Activated CD4-positive, alpha-beta T cell treated with anti-CD3 and anti-CD28 coated beads, Interleukin-2, Interleukin-6, amounts not matched to agents 100 ng/mL and 50 ng/mL, durations not matched to agents 16 hours and 8 hours (primary cell): ENCODE measurements at places on chromosomes 5 and 9.
A peak's percentile ranks its signal among the peaks of the same experiment; 100 is the strongest.

DNA sequence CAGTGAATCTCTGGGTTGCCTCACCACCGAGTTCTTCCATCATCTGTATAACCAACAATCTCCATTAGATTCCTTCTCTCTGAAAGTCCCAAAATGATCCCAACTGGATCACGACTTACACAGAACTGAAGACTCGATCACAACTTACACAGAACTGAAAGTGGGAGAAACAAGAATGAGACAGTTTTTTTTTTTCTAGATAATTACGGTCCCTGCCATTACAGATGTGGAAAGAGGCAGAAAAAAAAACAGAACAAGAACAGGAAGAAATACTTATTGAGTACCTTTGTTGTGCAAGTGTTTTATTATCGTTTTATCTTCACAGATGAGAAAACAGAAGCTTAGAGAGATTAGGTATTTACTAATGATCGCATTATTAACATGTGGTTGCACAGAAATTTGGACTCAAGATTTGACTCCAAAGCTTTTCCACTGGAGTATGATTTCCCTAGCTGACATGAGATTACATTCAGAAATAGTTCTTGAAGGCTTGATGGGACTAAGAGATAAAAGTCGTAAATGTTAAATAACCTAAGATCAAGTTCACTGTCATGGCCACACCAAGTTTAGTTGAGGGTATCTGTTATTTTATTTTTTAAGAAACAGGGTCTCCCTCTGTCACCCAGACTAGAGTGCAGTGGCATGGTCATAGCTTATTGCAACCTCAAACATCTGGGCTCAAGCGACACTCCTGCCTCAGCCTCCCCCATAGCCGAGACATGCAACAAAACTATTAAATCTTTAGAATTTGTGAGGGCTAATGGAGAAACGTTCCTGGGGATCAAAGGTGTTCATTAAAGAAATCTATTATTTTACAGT is 8.9 kb downstream of the PLK2 start:
- no peak for DNase-seq

DNA sequence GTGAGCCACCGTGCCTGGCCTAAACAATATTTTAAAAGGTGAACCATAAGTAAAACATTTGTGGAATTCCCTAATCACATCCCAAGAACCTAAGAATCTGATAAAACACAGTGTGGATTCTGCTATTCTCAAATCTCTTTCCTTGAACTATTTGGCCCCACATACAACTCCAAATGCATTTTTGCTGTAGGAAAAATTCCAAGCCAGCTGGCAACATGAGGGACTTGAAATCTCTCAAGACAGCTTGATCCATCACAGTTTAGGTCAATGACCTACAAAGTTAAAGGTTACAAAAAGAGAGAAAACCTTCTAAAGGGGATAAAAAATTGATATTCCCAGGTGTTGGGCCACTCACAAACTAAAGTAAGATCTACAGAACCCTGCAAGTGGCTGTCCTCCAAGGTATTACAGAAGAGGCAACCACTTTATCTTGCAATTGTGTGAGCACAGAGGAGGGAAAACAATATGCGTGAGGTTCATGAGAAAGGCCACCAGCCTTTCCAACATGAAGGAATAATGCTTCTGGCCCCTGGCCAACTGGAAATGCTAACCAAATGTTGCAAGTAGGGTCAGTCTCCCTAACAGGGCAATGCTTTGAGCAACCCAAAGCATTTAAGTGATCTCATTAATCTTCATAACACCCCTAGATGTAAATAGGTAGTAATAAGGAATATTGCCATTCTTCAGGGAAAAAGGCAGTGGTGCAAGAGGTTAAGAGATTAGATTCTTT is 221.4 kb downstream of the SEMA5A start:
- DNase-seq = no peak

DNA sequence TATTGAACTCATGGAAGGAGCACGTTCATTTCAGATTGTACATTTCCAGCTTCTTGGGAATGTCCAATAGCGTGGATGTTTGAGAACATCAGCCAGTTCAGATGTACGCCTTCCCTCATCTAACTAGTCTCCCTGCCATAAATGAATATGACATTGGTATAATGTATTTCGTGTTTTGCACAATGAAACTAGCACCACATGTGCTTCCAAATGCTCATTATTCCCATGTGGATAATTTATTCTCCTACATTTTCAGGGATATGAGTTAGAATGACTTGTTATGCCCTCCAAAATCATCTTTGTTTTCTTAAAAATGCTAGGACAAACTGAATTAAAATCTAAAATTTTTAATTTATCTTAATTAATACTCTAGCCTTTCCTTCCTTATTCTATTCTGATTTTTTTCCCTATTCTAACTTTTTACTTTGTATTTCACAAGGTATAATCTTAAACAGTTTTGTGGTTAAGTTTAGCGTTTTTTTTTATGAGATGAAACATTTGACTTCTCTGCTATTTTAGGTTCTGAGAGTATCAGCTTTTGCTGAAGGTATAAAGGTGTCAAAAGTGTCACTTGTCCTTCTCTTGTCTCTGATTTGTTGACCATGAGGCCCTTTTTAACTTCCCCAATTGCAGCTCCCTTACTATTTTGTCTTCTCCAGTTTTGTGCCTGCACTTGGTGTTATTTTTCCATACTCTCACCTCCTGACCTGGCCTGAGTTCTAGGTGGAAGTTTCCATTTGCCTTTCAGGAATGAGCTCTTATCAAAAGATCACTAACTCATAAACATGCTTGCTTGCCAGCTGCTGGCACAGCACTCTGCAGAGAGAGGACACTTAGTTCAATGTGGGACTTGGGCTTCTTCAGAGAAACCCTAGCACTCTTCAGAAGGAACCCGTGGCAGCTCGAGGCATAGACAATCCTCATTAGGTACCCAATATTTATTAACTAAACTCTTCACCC is 106.8 kb downstream of the FRMD3 start:
- no peak for DNase-seq

DNA sequence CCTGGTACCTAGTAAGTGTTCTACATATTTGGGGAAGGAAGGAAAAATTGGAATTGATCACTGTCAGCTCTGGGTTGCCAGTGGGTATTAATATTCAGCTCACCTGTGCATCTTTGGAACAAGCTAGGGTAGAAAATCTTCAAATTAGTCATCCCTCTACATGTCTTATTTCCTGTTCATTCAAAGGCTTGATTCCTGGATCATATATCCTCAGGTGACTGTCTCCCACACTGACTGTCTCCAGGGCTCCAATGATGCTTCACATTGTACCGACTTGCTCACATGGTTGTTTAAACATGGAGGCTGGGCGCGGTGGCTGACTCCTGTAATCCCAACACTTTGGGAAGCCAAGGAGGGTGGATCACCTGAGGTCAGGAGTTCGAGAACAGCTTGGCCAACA is 11.6 kb upstream of the SUSD1 start:
- DNase-seq = no peak

- no peak for DNase-seq
Observed at GRCh38 chr9:88077071-88077617, 61.1 kb downstream of the SPATA31C2 start.

DNA sequence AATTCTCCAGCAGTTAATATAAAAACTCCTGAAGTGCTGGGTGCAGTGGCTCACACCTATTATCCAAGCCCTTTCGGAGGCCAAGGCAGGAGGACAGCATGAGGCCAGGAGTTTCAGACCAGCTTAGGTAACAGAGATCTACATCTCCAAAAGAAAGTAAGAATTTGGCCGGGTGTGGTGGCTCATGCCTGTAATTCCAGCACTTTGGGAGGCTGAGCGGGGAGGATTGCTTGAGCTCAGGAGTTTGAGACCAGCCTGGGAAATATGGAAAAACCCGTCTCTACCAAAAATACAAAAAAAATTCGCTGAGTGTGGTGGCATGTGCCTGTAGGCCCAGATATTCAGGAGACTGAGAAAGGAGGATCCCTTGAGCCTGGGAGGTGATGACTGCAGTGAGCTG is 6.7 kb upstream of the GPBP1 start:
- DNase-seq = no peak

DNA sequence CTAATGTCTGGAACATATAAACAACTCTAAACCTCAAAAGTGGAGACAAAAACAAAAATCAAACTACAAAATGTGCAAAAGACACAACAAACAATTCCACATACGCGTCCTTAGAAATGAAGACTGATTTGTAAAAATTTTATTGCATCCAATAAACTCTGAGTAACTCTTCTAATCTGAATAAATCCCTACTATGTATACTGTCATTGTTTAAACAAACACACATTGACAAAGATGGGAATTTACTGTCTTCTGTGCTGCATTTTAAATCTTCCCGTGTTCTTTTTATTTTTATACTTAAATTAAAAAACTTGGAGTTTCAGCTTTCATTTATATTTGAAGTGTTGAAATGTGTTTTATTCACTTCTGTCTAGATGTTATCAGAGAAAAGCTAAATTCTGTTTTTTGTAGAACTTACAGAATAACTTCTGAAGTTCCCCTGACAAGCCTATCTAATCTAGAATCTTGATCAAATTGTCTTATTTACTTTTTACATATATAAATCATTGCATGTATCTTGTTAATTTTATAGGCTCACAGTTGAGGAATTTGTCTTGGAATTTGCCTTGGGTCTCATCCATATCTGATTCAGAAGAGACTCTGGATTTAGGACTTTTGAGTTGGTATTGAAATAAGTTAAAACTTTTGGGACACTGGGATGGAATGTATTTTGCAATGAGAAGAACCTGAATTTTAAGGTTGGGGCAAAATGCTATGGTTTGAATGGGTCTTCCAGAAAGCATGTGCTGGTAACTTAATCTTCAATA is 2064.4 kb upstream of the C9orf72 start:
- DNase-seq = no peak

DNA sequence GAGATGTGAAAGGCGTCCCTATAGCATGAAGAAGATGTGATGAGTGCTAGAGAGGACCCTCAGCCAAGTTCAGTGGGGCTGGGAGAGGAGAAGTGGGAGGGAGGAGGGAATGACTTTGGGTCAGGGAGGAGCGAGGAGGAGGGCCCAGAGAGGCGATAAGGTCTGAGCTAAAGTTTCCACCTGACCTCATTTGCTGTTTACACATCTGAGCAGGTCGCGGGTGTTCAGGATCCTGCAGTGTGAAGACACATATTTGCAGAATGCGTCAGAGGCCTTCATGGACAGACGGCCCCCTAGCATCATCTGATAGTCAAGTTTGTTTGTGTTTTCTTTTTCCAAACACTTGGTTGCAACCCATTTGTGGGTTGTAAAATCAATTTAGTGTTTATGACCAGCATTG is 18.9 kb upstream of the IGFBPL1 start:
- DNase-seq = no peak

DNA sequence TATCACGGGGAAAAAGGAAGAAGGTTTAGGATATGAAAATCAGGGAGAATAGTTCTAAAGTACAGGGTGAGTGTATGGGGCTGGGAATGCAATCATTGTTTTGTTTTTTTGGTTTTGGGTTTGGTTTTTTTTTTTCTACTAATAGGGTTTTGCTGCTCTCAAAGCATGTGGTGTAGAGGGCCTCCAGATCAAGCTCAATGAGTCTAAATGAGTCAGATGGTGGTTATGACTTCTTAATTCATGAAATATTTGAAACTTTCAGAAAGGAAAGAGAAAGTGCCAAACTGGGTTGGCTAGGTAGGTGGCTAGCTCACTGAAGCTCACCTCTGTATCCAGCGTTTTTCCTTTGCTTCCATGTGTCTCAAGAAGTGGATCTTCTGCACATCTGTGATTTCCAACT is 10.7 kb downstream of the OR1L8 start:
- DNase-seq = peak; percentile 4

DNA sequence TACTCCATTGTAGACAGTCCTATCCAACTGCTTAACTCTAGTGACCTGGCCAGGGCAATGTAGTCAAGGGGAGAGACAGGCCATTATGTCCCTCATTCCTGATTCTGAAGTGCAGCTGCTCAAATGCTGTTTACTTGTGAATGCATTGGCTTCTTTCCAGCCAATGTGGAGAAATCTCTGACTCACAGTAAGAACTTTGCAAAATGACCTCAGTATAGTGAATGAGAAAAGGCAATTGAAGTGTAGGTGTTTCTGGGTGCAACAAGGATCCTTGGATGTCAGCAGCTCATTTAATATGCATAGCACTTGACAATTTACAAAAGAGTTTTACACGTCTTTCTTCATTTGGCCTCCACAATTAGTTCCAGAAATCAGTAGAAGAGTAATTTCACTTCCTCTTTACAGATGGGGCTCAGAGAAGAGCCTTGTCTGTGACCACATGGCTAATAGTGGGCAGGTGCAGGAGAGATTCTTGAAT is 367.2 kb downstream of the OSTF1 start:
- DNase-seq = no peak

GRCh38 chr9:106082621-106083020 is 388.3 kb downstream of the TMEM38B start:
- no peak for DNase-seq

DNA sequence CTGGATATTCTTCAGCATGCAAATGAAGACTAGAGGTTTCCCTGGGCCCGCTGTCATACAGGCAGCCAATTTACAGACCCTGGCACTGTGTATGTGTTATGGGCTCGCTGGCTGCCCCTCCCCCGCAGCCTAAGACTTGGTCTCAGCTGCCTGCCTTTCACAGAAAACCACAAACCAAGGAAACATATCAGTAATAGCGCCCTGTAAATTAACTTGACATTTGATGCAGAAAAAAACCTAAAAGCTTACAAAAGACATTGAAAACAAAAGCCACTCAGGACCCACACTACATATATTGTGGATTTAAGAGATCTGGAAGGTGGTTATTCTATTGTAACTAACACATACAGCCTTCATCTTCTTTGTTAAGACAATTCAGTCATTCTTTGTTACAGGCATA is 287.0 kb upstream of the TMEM161B start:
- no peak for DNase-seq

- no peak for DNase-seq
Observed at GRCh38 chr9:91059713-91060112, 258.1 kb downstream of the SYK start.

DNA sequence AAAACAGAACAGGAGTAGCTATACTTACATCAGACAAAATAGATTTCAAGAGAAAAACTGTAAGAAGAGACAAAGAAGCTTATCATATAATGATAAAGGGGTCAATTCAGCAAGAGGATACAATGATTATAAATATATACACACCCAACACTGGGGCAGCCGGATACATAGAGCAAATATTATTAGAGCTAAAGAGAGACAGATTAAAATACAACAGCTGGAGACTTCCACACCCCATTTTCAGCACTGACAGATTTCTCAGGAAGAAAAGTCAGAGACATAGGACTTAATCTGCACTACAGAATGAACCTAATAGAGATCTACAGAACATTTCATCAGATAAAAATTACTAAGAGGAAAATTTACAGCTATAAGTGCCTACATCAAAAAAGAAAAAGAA is 35.7 kb downstream of the OXCT1 start:
- DNase-seq = no peak

GRCh38 chr9:134563397-134563796 is 78.2 kb upstream of the COL5A1 start:
- DNase-seq = no peak

DNA sequence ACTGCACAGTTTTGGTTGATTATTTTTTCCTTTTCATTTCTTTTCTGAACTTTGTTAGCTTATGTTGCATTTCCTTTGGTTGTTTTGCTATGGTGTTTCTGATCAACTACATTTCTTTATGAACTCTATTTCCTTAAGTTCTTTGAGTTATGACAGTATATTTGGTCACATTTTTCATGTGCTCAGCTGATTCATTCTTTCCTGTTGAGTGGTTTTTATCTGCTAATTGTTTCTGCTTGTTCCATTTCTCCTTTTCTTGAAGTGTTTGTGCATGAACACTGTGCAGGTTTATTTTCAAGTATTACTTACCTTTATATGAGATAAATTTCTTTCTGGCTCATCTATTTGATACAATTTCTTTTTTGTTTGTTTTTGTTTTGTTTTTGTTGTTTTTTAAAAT is 50.9 kb upstream of the MACIR start:
- DNase-seq = no peak
